ENCODE measurements at places on chromosomes 2 and 18. TPM values are rescaled to one million over a fixed set of nuclear protein-coding genes. Genes with fewer than 3 reads are reported as not detected.

DNA sequence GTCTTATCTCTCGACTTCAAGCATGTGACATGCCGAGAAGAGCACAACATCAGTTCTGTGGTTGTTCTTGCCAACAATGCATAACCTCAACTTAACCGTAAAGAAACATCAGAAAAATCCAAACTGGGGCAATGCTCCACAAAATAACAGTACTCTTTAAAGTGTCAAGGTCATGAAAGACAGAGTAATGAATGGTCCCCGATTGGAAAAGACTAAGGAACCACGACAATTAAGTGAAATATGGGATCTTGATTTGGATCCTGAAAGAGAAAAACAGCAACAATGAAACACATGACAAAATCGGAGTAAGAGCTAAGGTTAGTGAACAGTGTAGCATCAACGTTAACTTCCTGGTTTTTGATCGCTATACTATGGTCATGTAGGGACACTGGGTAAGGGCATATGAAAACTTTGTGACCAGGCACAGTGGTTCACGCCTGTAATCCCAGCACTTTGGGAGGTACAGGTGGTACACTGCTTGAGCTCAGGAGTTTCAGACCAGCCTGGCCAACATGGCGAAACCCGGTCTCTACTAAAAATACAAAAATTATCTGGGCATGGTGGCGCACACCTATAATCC, 55.2 kb downstream of the UNC50 start:
- no peaks in the 10 kb centered on the region for H3K27me3 ChIP-seq
- DNase-seq: no peak
- H3K4me3 ChIP-seq: no peak overlapping the region
- peaks cover 3% of the 10 kb centered on the region for H3K4me1 ChIP-seq

DNA sequence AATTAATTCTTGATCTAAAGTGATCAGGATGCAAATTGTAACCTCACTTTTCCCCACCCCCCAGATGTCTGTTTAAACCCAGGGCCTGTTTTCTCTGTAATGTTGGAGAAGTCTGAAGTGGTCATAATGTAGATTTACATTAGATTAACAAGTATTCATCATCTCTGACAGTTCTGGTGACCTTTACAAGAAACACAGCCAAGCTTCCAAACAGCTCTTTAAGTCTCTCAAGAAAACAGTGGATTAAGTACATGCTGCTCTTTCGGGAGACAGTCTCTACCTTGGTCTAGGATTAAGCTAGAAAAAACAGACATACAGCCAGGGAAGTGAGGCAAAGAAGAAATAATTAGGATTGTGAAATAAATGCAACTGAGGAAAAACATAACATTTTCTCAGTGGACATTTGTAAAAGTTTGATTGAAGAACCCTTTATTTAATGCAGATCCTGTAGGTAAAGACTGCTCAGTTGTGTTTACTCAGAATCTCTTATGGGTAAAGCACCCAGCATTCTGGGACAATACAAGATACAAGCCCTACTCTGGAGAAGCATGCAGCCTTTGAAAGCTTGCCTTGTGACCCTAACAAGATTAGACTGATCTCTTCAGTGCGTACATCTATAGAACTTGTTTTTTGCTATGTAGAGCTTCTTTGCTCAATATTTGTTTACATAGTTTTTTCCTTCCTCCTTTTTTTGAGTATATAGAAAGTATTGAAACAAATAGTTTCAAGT, 203.9 kb downstream of the PHLPP1 start:
- H3K4me1 ChIP-seq: peaks cover 11% of the 10 kb centered on the region
- no peak overlapping the region for H3K4me3 ChIP-seq
- no peaks in the 10 kb centered on the region for H3K27me3 ChIP-seq
- H3K27ac ChIP-seq: no peak overlapping the region

DNA sequence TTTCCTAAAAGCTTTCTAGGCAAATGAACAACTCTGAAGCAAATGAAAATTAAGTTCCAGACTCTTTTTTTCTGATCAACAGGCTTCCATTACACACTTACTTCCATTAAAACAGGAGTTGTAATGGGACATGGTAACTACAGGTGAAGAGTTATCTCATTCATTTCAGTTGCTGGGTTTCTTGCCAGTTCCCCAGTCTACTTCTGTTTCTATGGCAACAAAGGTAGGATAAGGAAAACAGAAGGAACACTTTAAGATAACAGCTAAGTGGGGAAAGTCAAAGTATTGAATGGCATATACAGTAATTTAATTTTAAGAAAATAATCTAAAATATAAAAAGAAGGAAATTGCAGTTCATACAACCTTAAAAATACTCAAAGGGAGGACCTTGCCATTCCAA, 25.1 kb downstream of the BAZ2B start:
- no peaks in the 10 kb centered on the region for H3K36me3 ChIP-seq
- DNase-seq: no peak
- H3K4me3 ChIP-seq: no peak overlapping the region
- no peak overlapping the region for H3K27ac ChIP-seq

GRCh38 chr2:141065042-141065441, 1065.8 kb downstream of the LRP1B start:
- H3K27me3 ChIP-seq: no peaks in the 10 kb centered on the region
- no peak for DNase-seq
- no peaks in the 10 kb centered on the region for H3K4me1 ChIP-seq
- no peak overlapping the region for H3K27ac ChIP-seq

GRCh38 chr2:43455731-43456642, 139.9 kb downstream of the THADA start:
- H3K4me3 ChIP-seq: no peak overlapping the region
- H3K36me3 ChIP-seq: peaks cover 28% of the 10 kb centered on the region
- H3K27ac ChIP-seq: no peak overlapping the region

GRCh38 chr2:217826520-217826919, 176.3 kb downstream of the TNS1 start:
- H3K4me1 ChIP-seq: no peaks in the 10 kb centered on the region
- DNase-seq: no peak
- H3K27ac ChIP-seq: no peak overlapping the region
- H3K4me3 ChIP-seq: no peak overlapping the region

DNA sequence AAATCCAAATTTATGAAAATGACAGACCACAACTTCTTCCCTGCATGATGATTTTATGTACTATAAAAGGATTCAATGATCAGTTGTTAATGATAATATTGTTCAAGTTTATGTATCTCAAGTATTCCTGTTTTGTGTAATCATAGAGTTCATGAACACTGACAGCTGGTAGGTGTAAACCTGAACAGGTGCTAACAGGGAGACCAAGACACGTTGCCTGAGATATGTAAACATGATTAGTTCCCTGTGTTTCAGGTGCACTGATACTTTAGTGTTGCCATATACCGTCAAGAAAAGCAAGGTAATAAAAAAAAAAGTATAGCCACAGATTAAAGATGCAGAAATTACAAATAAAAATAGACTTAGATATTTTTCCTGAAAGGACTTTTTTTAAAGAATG, 131.8 kb downstream of the BAZ2B start:
- H3K36me3 ChIP-seq: no peaks in the 10 kb centered on the region
- H3K4me3 ChIP-seq: no peak overlapping the region
- no peaks in the 10 kb centered on the region for H3K27me3 ChIP-seq
- H3K27ac ChIP-seq: no peak overlapping the region

DNA sequence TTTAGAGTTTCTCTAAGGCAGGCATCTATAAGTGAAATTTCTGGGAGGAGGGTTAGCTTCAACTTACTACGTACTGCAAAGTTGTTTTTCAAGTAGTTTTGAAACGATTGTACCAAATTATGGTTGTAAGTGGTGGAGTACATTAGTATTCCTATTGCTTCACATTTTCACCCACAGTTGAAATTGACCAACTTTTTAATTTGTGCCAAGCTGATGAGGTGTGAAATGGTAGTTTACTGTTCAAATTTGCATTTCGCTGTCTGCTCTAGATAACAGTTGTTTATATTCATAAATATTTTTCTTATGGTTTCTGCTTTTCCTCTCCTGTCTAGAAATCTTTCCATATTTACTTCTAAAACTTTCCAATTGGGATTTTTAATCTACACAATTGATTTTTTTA, 18.6 kb downstream of the NPC1 start:
- H3K27me3 ChIP-seq: no peaks in the 10 kb centered on the region
- H3K36me3 ChIP-seq: peaks cover 18% of the 10 kb centered on the region
- H3K27ac ChIP-seq: no peak overlapping the region
- H3K4me1 ChIP-seq: no peaks in the 10 kb centered on the region
- H3K4me3 ChIP-seq: no peak overlapping the region
- DNase-seq: no peak

DNA sequence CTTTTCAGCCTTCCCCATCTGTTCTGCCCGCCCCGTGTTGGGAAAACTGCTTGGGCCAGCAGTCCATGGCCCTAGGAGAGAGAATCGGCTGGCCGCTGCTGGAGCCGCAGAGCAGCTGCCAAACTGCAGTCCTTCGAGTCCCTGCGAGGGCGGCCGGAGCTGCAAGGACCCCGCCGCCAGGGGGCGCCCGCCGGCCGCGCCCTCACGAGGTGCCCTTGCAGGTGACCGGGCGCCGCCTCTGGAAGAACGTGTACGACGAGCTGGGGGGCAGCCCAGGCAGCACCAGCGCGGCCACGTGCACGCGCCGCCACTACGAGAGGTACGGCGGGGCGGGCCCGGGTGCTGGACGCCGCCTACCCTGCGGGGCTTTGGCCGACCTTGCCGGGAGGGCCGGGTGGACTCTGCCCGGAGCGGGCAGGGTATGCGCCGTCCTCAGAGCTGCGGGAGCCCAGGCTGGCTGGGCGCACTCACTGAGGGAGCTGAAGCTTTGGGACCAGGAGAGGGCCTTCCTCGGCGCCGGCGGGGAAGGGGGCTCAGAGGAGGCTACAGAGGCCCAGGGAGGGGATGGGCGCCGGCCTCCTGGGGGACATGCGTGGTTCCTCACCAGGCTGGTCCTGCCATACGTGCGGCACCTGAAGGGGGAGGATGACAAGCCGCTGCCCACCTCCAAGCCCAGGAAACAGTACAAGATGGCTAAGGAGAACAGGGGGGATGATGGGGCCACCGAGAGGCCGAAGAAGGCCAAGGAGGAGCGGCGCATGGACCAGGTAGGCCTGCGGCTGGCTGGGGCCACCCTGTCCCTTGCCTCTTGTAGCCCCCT, 13.6 kb downstream of the ARID5A start:
- no peaks in the 10 kb centered on the region for H3K36me3 ChIP-seq
- H3K4me3 ChIP-seq: no peak overlapping the region
- DNase-seq: no peak
- H3K27ac ChIP-seq: no peak overlapping the region
- peaks cover 13% of the 10 kb centered on the region for H3K4me1 ChIP-seq

DNA sequence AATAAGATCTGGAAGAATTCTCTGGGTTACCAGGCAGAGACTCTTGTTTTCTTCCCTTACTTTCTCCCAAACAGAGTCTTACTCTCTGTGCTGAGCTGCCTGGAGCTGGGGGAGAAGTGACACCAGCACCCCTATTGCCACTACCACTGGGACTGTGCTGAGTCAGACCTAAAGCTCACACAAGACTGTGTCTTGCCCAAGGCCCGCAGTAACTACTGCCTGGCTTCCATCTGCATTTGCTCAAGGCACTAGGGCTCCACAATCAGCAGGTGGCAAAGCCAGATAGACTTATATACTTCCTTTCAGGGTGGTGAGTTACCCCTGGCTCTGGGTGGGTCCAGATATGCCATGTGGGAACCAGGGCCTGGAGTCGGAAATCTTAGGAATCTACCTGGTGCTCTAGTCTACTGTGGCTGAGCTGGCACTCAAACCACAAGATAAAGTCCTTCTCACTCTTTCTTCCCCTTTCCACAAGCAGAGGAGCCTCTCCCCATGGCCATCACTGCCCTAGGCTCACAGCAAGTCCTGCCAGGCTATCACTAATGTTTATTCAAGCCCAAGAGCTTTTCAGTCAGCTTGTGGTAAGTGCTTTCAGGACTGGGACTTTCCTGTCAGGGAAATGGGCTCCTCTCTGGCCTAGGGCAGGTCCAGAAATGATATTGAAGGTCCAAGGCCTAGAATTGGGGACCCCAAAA, 27.6 kb upstream of the SERPINB2 start:
- H3K27me3 ChIP-seq: peaks cover 33% of the 10 kb centered on the region
- H3K36me3 ChIP-seq: no peaks in the 10 kb centered on the region
- no peak overlapping the region for H3K27ac ChIP-seq
- DNase-seq: no peak
- no peaks in the 10 kb centered on the region for H3K4me1 ChIP-seq

DNA sequence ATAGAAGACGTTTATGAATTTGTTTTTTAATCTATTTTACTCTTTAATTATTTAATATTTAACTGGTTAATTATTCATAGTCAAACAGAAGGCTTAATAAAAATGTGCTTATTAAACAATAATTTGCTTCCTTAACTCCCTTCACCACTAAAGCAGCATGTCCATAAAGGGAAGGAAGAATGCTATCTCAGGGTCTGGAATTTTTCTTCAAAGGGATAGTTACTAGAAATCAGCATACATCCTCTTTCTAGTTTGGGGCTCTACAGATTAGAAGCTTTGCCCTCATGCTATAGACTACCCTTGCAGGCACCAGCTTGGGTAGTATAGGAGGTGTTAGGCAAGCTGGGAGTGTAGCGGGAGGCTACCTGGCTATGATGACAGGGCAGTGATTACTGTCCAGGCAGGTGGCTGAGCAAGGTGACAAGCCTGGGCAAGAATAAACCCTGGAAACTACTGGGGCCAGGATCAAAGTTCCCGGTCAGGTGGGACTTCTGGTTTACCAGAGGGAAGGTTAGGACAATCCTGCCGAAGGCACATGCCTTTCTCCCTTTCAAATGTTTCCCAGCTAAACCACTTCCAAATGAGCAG, 276.0 kb upstream of the REV1 start:
- DNase-seq: no peak
- peaks cover 38% of the 10 kb centered on the region for H3K4me1 ChIP-seq
- H3K27me3 ChIP-seq: no peaks in the 10 kb centered on the region
- H3K36me3 ChIP-seq: peaks cover 18% of the 10 kb centered on the region

DNA sequence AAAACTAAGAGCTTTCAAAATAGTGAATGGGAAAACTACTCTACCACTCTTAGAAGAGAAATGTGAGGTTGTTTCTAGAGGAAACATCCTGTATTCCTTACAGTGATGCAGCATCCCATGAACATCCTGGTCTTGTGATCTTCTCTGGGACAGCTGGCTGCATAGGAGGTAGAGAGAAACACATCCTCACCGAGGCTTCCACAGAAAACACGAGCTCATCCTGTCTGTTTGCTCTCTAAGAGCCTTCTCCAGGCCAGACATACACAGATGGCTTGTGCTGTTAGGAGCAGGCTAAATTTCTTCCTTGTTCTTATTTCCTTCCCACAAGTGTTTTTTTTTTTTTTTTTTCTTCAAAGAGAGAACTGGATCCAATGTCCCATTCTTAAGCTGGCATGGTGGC, 14.7 kb upstream of the FZD7 start:
- H3K27ac ChIP-seq: no peak overlapping the region
- H3K27me3 ChIP-seq: peaks cover 47% of the 10 kb centered on the region
- no peaks in the 10 kb centered on the region for H3K4me1 ChIP-seq
- no peaks in the 10 kb centered on the region for H3K36me3 ChIP-seq
- no peak for DNase-seq

Gene LYG1
- polyA plus RNA-seq: not detected

Gene CABYR
- 8.3 TPM for polyA plus RNA-seq

Gene ARHGAP25
- polyA plus RNA-seq: 102 TPM

Gene D2HGDH
- polyA plus RNA-seq: 7.2 TPM

Gene TXNDC2
- polyA plus RNA-seq: 0.19 TPM

Gene CKAP2L
- not detected for polyA plus RNA-seq

Gene DYNAP
- polyA plus RNA-seq: not detected
